Right renal pelvis (tissue), 4 donors: ENCODE measurements at places on chromosomes 4 and X. TPM values are rescaled to one million over a fixed set of nuclear protein-coding genes. Genes with fewer than 3 reads are reported as not detected.

GRCh38 chr4:66814277-66814676, 731.0 kb downstream of the CENPC start:
- no peak for DNase-seq

Gene IQCM
- not detected for polyA plus RNA-seq

Gene DAPP1
- polyA plus RNA-seq = 1.9 TPM

DNA sequence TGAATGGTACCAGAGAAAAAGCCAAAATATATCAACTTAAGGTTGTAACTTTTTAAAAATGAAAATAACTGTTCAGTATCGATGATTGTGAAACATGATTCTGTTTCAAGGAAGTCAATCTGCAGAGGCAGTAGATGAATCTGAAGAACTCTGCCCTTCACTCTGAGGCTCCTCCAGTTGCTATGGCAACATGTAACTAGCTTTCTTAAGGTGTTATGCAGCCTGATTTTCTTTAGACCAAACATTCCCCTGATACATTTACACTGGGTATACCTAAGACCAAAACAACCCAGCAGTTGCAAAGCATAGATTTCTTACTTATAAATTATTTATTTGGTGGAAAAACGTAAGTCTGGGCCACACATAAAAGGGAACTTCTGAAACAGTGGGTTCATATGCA, 133.6 kb upstream of the RASGEF1B start:
- DNase-seq = no peak

DNA sequence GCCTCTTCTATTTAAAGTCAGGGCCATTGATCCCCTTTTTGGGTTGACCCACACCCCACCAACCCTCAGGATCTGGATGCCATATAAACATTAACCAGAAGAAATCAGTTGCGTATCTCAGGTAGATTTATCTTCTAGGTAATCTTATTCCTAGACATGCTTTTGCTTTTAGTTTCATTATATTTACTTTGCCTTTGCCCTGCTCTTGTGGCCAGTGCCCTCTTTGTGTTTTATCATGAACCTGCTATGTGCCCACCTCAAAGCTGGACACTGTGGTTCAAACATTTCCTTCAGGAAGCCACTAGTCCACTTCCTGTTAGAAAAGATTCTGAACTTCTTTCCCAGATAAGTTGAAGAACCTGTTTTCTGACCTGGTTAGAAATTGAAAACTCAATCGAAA, 117.4 kb upstream of the EDNRA start:
- no peak for DNase-seq

Gene UBA1
- 249 TPM for polyA plus RNA-seq

GRCh38 chr4:27474691-27475090, 614.0 kb downstream of the STIM2 start:
- no peak for DNase-seq

DNA sequence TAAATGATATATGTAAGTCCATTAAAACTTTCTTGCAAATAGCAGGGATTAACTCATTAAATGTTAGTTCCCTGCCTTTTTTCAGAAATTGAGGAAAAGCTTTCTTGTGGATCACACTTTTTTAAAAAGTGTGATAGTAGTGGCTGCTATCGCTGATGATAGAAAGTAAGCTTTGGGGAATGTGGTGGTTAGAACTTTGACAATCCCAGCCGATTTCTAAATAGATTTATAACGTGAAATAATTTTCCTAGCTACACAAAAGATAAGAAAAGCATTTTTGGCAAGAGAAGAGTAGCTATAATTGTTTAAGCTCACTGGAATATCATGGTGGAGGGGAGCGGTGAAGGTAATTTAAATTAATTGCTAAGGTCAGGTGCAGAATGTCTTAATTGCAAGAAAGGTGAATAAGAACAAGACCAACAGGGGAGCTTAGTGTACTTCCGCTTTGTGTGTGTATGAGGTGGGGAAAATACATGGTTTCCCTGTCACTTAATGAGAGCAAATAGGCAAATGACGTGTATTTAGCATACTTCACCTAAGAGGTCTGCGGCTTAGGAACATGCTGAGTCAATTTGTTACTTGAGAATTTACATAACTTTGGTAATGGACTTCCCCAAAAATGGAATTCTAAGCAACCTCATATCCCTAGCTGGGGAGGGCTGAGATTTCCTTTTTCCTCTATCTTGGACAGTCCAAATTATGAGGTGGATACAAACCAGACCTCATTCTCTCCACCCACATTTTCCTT, 11.7 kb upstream of the IL21 start:
- DNase-seq = no peak

DNA sequence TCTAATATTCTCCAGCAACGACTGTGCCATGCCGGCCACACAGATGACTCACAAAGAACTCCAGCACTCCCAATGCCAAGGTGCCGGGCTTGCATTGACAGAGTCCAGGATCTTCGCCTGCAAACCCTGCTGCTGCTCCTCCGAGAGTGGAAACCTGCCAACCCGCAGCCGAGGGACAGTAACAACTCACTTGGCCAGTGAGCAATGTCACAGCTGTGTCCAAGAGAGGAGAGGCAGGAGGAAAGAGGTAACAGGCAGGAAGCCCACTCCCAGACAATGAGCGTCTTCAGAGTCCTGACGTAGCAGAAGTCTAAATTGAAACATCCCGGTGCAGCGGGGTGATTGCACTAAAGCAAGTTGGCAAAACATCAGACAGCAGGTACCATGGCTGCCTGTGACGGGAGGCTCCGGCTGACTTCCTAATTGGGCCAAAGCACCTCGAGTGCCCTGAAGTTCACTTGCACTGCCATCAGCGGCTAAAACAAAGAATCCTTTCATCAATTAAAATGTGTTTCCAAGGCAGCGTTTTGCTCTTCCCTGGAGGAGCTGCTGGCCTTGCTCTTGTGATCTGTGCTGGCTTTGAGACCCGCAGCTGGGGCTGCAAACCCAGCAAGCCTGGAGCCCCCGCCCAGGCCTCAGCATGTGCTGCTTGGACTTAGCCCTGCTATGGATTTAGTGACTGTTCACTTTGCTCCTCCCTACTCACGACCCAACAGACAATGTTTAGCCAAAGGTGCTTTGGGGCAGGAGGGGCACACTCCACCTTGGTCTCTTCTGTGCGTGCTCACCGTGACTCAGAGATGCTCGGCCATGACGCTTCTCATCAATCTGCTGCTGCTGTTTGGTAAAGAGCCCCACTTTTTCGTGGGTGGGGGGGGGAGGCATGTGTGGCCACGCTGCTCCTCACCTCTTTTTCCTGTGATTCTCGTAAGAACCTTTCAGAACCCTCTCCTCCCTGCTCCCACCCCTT, 36.5 kb downstream of the DCTD start:
- DNase-seq = no peak

- DNase-seq = no peak
Observed at GRCh38 chr4:36385951-36386571, 104.6 kb downstream of the DTHD1 start.

- no peak for DNase-seq
Observed at GRCh38 chrX:5748586-5749150, 480.0 kb downstream of the NLGN4X start.

DNA sequence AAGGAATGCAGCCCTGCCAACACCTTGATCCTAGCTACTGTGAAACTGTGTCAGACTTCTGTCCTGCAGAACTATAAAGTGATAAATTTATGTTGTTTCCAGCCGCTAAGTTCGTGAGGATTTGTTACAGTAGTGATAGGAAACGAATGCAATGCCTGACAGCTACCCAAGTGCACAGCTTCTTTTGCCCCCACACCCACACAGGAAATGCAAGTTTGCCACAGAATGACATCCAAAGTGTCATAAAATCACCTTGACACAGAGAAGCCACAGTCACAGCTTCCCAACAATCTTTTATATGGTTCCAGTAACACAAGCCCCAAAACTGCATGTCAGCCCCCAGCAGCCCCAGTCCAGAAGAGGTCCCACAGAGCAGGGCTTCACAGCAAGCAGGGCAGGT, 216.9 kb upstream of the S100G start:
- no peak for DNase-seq

DNA sequence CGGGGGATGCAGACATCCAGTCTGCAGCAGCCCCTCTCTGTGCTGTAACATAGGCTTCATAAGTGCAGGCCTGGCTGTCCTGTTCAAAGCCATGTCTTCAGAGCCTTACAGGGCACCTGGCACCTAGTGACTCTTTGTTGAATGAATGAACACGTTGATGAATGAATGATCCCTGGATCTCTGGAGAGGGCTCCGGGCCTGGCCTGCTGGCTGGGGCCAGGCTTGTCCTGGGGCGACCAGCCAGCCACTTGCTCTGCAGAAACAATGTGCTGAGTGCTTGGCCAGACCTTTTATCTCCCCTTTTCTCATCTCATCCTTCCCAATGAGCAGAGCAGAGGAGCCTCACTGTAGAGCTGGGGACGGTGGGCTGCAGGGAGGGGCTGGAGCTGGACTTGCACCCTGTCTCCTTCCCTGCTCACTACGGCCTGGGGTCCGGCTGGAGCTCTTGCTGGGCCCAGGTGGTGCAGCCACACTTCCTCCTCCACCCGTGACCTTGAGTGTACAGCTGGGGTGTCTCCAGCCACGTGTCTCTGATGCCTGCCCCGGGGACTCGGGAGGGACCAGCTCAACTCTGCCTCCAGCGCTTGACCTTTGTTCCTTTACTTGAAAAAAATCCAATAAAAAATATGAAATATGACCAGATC, 77.9 kb downstream of the PSAPL1 start:
- no peak for DNase-seq

Gene KLHL13
- polyA plus RNA-seq = 93.6 TPM

GRCh38 chr4:111512081-111512783, 633.0 kb upstream of the FAM241A start:
- DNase-seq = no peak

DNA sequence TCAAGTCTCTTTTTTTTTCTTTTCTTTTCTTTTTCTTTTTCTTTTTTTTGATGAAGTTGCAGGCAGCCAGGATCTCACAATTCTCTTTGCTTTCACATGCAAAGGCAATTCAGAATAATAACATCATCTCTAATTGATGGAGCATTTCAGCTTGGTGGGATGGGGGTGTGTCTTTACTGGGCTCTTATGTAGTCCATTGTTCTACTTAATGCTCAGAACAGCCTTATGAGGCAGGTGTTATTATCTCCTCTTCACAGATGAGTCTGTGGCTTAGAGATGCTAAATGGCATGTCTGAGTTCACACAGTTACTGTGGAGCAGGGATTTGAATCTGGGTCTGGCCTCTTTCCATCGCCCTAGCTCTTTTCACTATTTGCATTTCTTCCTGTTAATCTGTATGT, 70.2 kb downstream of the TRPC5 start:
- no peak for DNase-seq

GRCh38 chr4:10019521-10020051, 1.7 kb downstream of the SLC2A9 start:
- no peak for DNase-seq

- no peak for DNase-seq
Observed at GRCh38 chrX:39766085-39766726, 331.6 kb downstream of the BCOR start.

GRCh38 chrX:119783026-119783425, 8.4 kb downstream of the RPL39 start:
- DNase-seq = no peak
